ENCODE measurements at places on chromosomes 1 and 21. TPM values are rescaled to one million over a fixed set of nuclear protein-coding genes. Genes with fewer than 3 reads are reported as not detected.

DNA sequence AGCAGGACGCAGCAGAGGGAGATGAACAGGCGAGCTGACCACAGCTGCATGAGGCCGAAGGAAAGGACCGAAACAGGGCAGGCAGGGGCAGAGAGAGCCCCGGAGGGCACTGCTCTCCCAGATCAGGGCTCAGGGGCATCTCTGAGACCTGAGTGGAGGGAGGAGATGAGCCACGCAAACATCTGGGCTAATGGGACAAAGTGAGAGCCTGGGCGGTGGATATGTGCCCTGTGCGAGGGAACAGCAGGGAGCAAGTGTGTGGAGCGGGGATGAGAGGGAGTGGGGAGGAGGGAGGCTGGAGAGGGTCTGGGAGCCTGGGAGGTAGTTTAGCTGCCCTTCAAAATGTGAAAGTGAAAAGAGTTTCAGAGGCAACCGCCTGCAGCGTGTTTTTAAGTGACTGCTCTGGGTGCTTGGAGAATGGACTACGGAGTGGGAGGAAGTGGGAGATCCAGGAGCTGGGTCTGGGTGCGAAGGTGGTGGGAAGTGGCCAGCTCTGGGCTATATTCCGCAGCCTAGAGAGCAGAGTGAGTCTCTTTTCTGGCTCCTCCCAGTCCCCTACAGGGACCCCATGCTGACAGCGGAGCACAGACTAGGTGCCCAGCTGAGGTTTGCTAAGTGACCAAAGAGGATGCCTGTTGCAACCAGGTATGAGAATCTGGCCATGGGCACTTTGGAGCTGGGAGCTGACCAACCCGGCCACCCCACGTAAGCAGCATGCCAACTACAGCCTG, 114.6 kb upstream of the IFFO2 start:
- H3K27ac ChIP-seq = no peak overlapping the region
- H3K4me1 ChIP-seq = peaks cover 31% of the 10 kb centered on the region
- H3K27me3 ChIP-seq = peaks cover 4% of the 10 kb centered on the region
- no peak for DNase-seq

DNA sequence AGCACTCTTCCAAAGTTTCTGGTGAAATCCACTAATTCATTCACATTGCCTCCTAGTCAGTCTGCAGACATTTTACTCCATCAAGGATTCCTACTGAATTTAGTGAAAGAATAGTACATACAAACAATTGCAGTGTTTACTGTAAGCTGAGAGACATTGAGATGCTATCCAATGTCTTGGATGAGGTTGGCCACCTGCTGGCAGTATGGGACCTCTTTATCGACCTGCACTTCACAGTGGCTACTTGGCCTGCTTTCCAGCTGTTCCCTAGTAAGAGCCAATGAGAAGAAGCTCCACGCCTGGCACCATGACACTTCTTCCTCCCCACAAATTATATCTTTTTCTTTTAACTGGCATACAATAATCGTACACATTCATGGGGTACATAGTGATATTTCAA, 51.5 kb upstream of the LRIF1 start:
- no peaks in the 10 kb centered on the region for H3K4me1 ChIP-seq
- no peak overlapping the region for H3K27ac ChIP-seq
- no peak for DNase-seq
- no peaks in the 10 kb centered on the region for H3K36me3 ChIP-seq
- H3K4me3 ChIP-seq = no peak overlapping the region

DNA sequence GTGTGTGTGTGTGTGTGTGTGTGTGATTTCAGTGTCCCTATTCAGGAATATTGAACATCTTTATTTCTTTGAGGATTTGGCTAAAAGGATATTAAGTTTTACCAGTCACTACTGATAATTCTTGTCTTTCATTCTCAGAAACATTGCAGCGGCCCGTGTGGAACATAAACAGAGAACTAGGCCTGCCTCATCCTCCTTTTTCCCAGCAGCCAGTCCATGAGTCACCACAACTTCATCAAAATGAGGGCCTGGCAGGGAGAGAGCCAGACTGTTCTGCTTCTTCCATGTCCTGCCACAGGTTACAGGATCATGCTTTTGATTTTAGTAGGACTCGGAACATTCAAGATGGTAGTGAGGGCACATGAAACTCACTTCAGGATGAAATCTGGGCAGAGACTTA, 50.7 kb downstream of the LRIG2 start:
- DNase-seq = no peak
- peaks cover 39% of the 10 kb centered on the region for H3K36me3 ChIP-seq
- no peak overlapping the region for H3K27ac ChIP-seq
- no peaks in the 10 kb centered on the region for H3K4me1 ChIP-seq

S1PR1 gene
- 42.5 TPM for total RNA-seq

- peaks cover 3% of the 10 kb centered on the region for H3K36me3 ChIP-seq
- H3K4me3 ChIP-seq = no peak overlapping the region
- peaks cover 52% of the 10 kb centered on the region for H3K27me3 ChIP-seq
- peaks cover 27% of the 10 kb centered on the region for H3K4me1 ChIP-seq
- H3K27ac ChIP-seq = no peak overlapping the region
Observed at GRCh38 chr1:156112276-156113137, 2.0 kb upstream of the LMNA start.

DNA sequence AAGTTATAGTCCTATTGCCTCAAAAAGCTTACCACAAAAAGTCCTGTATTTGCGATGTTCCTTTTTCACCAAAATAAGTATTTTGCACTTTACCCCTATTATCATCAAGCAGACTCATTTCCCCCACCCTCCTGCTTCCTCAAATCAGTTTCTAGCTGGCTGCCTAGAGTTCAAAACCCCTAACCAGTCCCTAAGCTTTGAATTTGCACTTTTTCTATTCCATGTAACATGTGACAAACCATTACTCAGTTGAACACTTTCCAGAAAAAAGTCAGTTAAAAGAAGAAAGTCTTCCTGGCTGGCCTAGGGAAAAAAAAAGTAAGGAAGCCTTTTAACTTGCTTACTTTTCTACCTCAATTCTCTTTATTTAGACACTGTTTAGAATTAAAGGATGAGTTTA, 8.2 kb downstream of the CEP170 start:
- H3K36me3 ChIP-seq = peaks cover 10% of the 10 kb centered on the region
- DNase-seq = no peak
- no peaks in the 10 kb centered on the region for H3K27me3 ChIP-seq
- H3K27ac ChIP-seq = no peak overlapping the region

AGO3 gene
- 26.1 TPM for total RNA-seq

MANEAL gene
- total RNA-seq = 4.0 TPM

- peaks cover 3% of the 10 kb centered on the region for H3K27me3 ChIP-seq
- no peak overlapping the region for H3K27ac ChIP-seq
- H3K4me3 ChIP-seq = no peak overlapping the region
- no peaks in the 10 kb centered on the region for H3K36me3 ChIP-seq
- no peaks in the 10 kb centered on the region for H3K4me1 ChIP-seq
Observed at GRCh38 chr1:7541629-7542028, 229.5 kb upstream of the VAMP3 start.

GRCh38 chr1:185719021-185719420, 15.2 kb upstream of the HMCN1 start:
- H3K27me3 ChIP-seq = peaks cover 15% of the 10 kb centered on the region
- H3K27ac ChIP-seq = no peak overlapping the region
- no peaks in the 10 kb centered on the region for H3K36me3 ChIP-seq
- H3K4me1 ChIP-seq = no peaks in the 10 kb centered on the region

- H3K36me3 ChIP-seq = no peaks in the 10 kb centered on the region
- H3K27ac ChIP-seq = no peak overlapping the region
- H3K4me1 ChIP-seq = no peaks in the 10 kb centered on the region
- H3K27me3 ChIP-seq = no peaks in the 10 kb centered on the region
Observed at GRCh38 chr1:73411479-73411878, 786.5 kb downstream of the LRRIQ3 start.

GRCh38 chr1:59266927-59267293, 30.0 kb upstream of the FGGY start:
- peaks cover 12% of the 10 kb centered on the region for H3K27me3 ChIP-seq
- peaks cover 8% of the 10 kb centered on the region for H3K36me3 ChIP-seq
- H3K4me1 ChIP-seq = peaks cover 4% of the 10 kb centered on the region
- H3K4me3 ChIP-seq = no peak overlapping the region

NBPF1 gene
- 4.4 TPM for total RNA-seq

DNA sequence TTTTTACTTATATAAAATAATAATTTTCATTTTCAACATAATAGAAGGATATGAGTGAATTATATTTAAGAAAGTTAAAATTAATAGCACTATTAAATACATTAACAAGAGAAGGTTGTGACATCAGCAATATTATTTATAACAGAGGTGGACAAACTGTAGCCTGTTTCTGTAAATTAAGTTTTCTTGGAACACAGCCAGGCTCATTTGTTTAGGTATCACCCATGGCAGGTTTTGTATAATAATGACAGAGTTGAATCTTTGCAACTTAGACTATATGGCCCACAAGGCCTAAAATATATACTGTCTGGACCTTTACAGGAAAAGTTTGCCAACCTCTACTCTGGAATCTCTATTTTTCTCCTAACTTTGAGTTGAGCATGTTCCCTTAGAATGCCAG, 42.8 kb upstream of the CACYBP start:
- H3K36me3 ChIP-seq = peaks cover 3% of the 10 kb centered on the region
- H3K4me3 ChIP-seq = no peak overlapping the region
- DNase-seq = no peak

- no peaks in the 10 kb centered on the region for H3K4me1 ChIP-seq
- no peak overlapping the region for H3K27ac ChIP-seq
- H3K4me3 ChIP-seq = no peak overlapping the region
- no peaks in the 10 kb centered on the region for H3K36me3 ChIP-seq
- peaks cover 5% of the 10 kb centered on the region for H3K27me3 ChIP-seq
- DNase-seq = no peak
Observed at GRCh38 chr1:209398313-209398991, 185.1 kb upstream of the CAMK1G start.

DNA sequence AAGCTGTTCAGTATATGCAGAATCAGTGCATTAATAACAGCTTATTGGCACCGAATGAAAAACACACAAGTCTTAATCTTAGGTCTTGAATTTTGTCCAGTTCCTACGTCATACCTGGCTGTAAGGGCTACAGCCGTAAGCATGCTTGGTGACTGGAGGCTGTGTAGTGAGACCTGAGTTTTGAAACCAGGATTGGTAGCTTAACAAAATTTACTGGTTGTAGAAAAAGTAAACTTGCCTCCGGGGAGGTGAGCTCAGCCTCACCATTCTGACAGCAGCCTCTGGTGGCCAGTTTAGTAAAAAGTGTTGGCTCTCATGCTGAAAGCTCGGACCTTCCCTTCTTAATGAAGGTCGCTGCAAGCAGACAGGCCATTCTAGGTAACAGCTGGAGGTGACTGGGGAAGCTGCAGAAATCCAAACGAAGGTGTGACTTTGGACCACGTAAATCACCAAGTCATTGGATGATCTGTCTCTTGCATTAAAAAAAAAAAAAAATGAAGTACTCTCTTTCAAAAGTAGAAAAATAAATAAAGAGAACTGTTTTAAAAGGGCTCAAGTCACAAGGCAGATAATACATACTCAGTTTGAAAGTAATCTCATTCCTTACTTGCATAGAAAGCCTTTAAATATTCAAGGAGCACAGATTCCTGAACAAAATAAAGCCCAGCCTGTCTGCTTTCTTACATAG, 48.9 kb downstream of the HLCS start:
- no peak for DNase-seq
- H3K4me3 ChIP-seq = no peak overlapping the region
- H3K4me1 ChIP-seq = peaks cover 10% of the 10 kb centered on the region
- no peaks in the 10 kb centered on the region for H3K27me3 ChIP-seq
- no peak overlapping the region for H3K27ac ChIP-seq

DNA sequence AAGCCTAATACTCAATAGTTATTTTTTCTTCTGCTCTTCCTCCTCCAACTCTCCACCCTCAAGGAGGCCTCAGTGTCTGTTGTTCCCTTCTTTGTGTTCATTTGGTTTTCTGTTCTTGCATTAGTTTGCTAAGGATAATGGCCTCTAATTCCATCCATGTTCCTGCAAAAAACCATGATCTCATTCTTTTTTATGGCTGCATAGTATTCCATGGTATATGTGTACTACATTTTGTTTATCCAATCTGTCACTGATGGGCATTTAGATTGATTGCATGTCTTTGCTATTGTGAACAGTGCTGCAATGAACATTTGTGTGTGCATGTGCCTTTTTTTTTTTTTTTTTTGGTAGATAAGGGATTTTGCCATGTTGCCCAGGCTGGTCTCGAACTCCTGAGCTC, 6.7 kb downstream of the CENPF start:
- no peaks in the 10 kb centered on the region for H3K27me3 ChIP-seq
- H3K4me3 ChIP-seq = no peak overlapping the region
- H3K4me1 ChIP-seq = peaks cover 45% of the 10 kb centered on the region

- peaks cover 1% of the 10 kb centered on the region for H3K36me3 ChIP-seq
- H3K27me3 ChIP-seq = no peaks in the 10 kb centered on the region
- H3K27ac ChIP-seq = no peak overlapping the region
- H3K4me3 ChIP-seq = no peak overlapping the region
- H3K4me1 ChIP-seq = no peaks in the 10 kb centered on the region
Observed at GRCh38 chr1:10624256-10625050, 149.7 kb downstream of the PEX14 start.

DNA sequence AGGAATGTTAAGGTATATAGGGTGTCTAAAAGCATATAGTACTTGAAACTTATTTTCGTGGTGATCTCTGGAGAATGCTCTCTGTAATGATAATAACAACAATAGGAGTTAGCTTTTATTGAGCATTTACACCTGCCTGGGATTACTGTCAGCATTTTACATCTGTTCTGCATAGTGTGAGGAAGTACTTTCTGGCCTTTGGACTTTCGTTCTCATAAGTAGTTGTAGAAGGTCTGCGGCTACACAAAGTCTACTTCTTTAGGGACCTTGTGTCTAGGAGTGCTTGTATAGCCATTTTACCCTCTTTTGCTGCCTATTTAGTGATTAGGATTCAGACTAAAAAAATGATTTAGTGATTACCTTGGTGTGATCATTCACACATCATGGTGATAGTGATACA, 103.6 kb upstream of the GPR52 start:
- H3K4me3 ChIP-seq = no peak overlapping the region
- H3K27ac ChIP-seq = no peak overlapping the region
- peaks cover 1% of the 10 kb centered on the region for H3K36me3 ChIP-seq
- H3K4me1 ChIP-seq = no peaks in the 10 kb centered on the region

DNA sequence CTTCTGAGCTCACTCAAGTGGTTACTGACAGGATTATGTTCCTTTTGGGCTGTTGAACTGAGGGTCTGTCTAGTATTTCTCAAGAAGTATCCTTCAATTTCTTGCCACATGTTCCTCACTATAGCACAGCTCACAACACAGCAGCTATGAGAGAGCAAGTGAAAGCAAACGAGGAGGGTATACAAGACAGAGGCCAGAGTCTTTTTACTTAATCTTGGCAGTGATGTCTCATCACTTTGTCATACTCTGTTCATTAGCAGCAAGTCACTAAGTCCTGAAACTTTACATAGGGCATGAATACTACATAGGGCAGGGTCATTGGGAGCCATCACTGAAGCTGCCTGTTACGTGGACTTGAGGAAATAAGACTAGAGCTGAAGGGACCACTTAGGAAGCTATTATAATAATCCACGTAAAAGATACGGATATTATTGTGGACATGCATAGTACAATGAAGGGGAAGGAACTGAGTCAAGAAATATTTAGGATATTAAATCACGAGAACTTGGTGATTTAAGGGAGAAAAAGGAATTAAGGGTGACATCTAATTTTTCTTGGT, 63.7 kb downstream of the SLC30A7 start:
- no peak overlapping the region for H3K4me3 ChIP-seq
- peaks cover 28% of the 10 kb centered on the region for H3K4me1 ChIP-seq
- H3K36me3 ChIP-seq = peaks cover 37% of the 10 kb centered on the region
- H3K27ac ChIP-seq = no peak overlapping the region
- H3K27me3 ChIP-seq = no peaks in the 10 kb centered on the region
- DNase-seq = no peak

ADCY10 gene
- not detected for total RNA-seq

COL9A2 gene
- total RNA-seq = 22.3 TPM

GRCh38 chr1:92184632-92185031, 33.1 kb upstream of the C1orf146 start:
- H3K27me3 ChIP-seq = peaks cover 3% of the 10 kb centered on the region
- H3K4me1 ChIP-seq = no peaks in the 10 kb centered on the region
- no peaks in the 10 kb centered on the region for H3K36me3 ChIP-seq
- DNase-seq = no peak

All from activated T-helper 1 cell treated with anti-CD3 and anti-CD28 coated beads, Interleukin-12 subunit alpha, Interleukin-12 subunit beta, Interleukin-2, Interleukin-4 antibody, amounts not matched to agents 30 ng/mL and 10 ng/mL and 1 ng/mL, durations not matched to agents 14 hours and 24 hours and 36 hours (primary cell).